PC-9 (cell line): ENCODE measurements at places on chromosomes 12 and 14. TPM values are rescaled to one million over a fixed set of nuclear protein-coding genes. Genes with fewer than 3 reads are reported as not detected.

- H3K27me3 ChIP-seq: no peaks in the 10 kb centered on the region
- H3K4me1 ChIP-seq: peaks cover 89% of the 10 kb centered on the region
- H3K36me3 ChIP-seq: peaks cover 76% of the 10 kb centered on the region
- no peak for DNase-seq
- peak overlapping the region; percentile 94 for H3K27ac ChIP-seq
Observed at GRCh38 chr12:12817616-12818015, 4.5 kb downstream of the DDX47 start.

DNA sequence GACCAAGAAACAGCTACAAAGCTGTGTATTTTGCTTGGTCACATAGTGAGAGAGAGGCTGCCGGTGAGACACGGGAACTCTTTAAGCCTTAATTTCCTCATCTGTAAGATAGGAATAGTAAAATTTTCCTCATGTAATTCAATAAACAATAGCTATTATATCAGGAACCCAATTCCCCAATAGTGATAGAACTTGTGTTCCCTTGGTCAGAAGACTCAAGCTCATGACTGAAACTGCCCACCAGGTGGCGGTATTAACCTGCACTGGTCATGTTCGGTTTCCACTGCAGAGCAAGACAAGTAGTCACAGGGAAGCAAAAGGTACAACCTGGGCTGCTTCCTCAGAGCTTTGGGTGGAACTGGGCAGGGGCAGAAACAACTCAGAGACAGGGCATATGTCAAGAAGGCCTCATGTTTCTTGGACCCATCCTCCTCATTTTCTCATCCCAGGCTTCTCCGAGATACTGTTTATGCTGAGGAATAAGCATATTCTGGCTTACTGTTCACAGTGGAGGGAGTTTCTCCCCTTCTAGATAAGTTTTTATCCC is 4.2 kb upstream of the AJUBA start:
- H3K36me3 ChIP-seq: no peaks in the 10 kb centered on the region
- no peaks in the 10 kb centered on the region for H3K27me3 ChIP-seq
- 0 out of 2 replicates have a peak, but pooled peaks cover 4% of the 10 kb centered on the region for H3K4me1 ChIP-seq
- no peak overlapping the region for H3K27ac ChIP-seq
- DNase-seq: peak; percentile 70

DNA sequence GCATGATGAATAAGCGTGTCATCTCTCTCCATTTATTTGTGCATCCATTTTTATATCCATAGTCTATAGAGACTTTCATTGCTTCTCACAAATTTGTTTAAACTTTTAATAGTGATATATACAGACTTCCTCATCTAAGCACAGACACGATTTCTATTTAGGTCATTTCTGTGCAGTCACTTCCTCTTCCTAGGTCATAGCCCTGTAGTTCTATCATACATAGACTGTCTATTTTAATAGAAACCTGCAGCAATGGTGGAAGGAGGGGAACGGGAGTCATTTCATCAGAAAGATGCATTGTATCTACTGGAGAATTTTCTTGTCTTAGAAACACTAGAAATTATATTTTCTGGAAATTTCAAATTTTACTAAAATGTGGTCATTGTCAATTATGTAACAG is 133.4 kb upstream of the FGD4 start:
- no peak overlapping the region for H3K27ac ChIP-seq
- no peaks in the 10 kb centered on the region for H3K27me3 ChIP-seq
- H3K4me3 ChIP-seq: no peak overlapping the region
- DNase-seq: no peak
- H3K36me3 ChIP-seq: no peaks in the 10 kb centered on the region

The STAB2 gene
- not detected in 2 replicates for total RNA-seq

DNA sequence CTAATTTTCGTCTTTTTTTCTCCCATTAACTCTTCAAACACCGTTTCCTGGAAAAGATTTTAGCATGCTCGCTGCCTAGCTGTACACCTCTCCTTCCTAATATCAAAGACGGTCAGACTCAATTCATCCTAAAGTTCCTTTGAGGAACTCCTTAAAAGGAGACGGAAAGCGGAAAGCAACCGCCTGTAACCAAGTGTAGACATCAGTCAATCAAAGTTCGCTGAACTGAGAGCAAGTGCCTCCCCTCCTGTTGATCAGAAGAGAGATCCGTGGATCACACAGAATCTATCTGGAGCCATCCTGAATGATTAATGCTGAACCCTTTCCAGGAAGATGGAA is 412 bp upstream of the TEP1 start:
- H3K27me3 ChIP-seq: no peaks in the 10 kb centered on the region
- no peak for DNase-seq
- no peaks in the 10 kb centered on the region for H3K36me3 ChIP-seq
- H3K27ac ChIP-seq: peak overlapping the region; percentile 76; the same call in 1 of the 2 replicates
- H3K4me1 ChIP-seq: peaks cover 7% of the 10 kb centered on the region; the same call in 1 of the 2 replicates

DNA sequence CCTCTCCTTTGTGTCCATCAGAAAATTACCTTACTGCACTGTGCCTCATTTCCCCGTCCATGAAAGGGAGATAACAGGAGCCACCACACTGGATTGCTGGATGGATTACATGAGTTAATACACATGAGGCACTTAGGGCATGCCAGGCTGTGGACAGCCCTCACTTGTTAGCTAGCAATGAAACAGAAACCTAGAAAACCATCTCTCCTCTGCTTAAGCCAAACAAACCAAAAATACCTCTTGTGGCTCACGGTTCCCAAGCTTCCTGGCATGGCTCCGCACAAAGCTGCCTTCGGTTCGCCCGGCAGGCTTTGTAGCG is 660 bp upstream of the HCFC2 start:
- H3K27me3 ChIP-seq: no peaks in the 10 kb centered on the region
- no peak overlapping the region for H3K27ac ChIP-seq
- DNase-seq: peak; percentile 34
- peak overlapping the region; percentile 67 for H3K4me3 ChIP-seq
- no peaks in the 10 kb centered on the region for H3K36me3 ChIP-seq
